H9 (cell line): ENCODE measurements at places on chromosomes 3 and 15. TPM values are rescaled to one million over a fixed set of nuclear protein-coding genes. Genes with fewer than 3 reads are reported as not detected.
A peak's percentile ranks its signal among the peaks of the same experiment; 100 is the strongest.

The ZPLD1 gene
- not detected in 2 replicates for total RNA-seq

DNA sequence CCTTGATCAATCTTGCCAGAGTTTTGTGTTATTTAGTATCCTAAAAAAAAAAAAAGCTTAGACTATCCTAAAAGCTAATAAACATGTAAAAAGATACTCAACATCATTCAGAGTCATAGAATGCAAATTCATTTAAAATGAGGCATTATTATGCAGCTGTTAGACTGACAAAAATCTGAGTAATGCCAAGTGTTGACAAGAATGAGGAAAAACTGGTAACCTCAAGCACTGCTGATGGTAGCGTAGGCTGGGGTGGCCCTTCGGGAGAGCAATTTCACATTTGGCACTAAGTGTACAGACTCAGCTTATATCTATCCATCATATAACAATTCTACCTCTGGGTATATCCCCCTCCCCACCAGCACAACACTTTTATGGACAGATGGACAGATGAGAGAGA is 280.4 kb downstream of the RAP2B start:
- H3K4me1 ChIP-seq: no peaks in the 10 kb centered on the region; the same call in 1 of the 2 replicates
- no peak overlapping the region for H3K4me3 ChIP-seq
- no peaks in the 10 kb centered on the region for H3K36me3 ChIP-seq
- H3K27me3 ChIP-seq: no peaks in the 10 kb centered on the region
- H3K27ac ChIP-seq: no peak overlapping the region

The ACOX2 gene
- 0.85 and 1.6 TPM in 2 replicates for total RNA-seq

- DNase-seq: no peak
- peaks cover 2% of the 10 kb centered on the region; the same call in 1 of the 2 replicates for H3K4me1 ChIP-seq
- no peak overlapping the region for H3K4me3 ChIP-seq
- H3K27ac ChIP-seq: no peak overlapping the region
- H3K27me3 ChIP-seq: no peaks in the 10 kb centered on the region
Observed at GRCh38 chr3:54756330-54756731, 171.5 kb downstream of the LRTM1 start.

GRCh38 chr3:1056744-1057143 is 36.1 kb upstream of the CNTN6 start:
- H3K36me3 ChIP-seq: no peaks in the 10 kb centered on the region
- DNase-seq: no peak
- H3K4me1 ChIP-seq: no peaks in the 10 kb centered on the region
- no peak overlapping the region for H3K27ac ChIP-seq
- H3K4me3 ChIP-seq: no peak overlapping the region

The ROPN1 gene
- not detected in 2 replicates for total RNA-seq

DNA sequence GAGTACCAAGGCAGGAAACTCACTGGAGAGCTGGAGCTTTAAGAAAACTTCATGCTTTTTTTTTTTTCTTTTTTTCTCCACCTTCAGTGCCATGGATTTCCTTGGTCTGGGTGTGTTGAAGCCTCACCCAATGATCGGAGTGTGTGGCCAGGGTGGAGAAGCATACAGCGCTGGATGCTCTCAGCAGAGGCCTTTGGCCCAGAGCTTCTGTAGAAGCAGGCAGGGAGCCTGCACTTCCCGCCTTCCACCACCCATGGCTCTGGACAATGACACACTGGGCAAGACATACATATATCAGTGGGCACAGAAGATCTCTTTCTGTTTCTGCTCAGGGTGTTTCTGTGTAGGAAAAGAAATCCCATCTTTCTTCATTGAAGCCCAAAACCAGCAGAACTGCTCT is 55.8 kb upstream of the ACAD9 start:
- H3K36me3 ChIP-seq: peaks cover 10% of the 10 kb centered on the region
- no peaks in the 10 kb centered on the region for H3K27me3 ChIP-seq
- no peaks in the 10 kb centered on the region for H3K4me1 ChIP-seq

The SNRPN gene
- 893 and 900 TPM in 2 replicates for total RNA-seq

GRCh38 chr15:80779658-80780415 is 667 bp downstream of the CEMIP start:
- H3K36me3 ChIP-seq: no peaks in the 10 kb centered on the region
- H3K4me1 ChIP-seq: no peaks in the 10 kb centered on the region
- peak; percentile 54 for DNase-seq
- peak overlapping the region; percentile 62 for H3K4me3 ChIP-seq
- H3K27ac ChIP-seq: no peak overlapping the region

The PLSCR2 gene
- total RNA-seq: not detected in 2 replicates

GRCh38 chr15:87702270-87702669 is 554.3 kb downstream of the NTRK3 start:
- H3K27ac ChIP-seq: no peak overlapping the region
- no peaks in the 10 kb centered on the region; the same call in 2 of the 3 replicates for H3K36me3 ChIP-seq
- H3K4me3 ChIP-seq: no peak overlapping the region
- no peak for DNase-seq
- no peaks in the 10 kb centered on the region; the same call in 1 of the 2 replicates for H3K4me1 ChIP-seq

GRCh38 chr15:41544650-41545015 is 576 bp upstream of the RPAP1 start:
- DNase-seq: no peak
- no peaks in the 10 kb centered on the region for H3K27me3 ChIP-seq
- H3K36me3 ChIP-seq: no peaks in the 10 kb centered on the region
- peak overlapping the region; percentile 98 for H3K4me3 ChIP-seq

GRCh38 chr3:18724456-18724855 is 299.3 kb upstream of the SATB1 start:
- no peaks in the 10 kb centered on the region for H3K36me3 ChIP-seq
- H3K27me3 ChIP-seq: no peaks in the 10 kb centered on the region
- no peak for DNase-seq
- no peaks in the 10 kb centered on the region for H3K4me1 ChIP-seq
- no peak overlapping the region for H3K4me3 ChIP-seq

The BSN gene
- 1.9 and 2.4 TPM in 2 replicates for total RNA-seq

DNA sequence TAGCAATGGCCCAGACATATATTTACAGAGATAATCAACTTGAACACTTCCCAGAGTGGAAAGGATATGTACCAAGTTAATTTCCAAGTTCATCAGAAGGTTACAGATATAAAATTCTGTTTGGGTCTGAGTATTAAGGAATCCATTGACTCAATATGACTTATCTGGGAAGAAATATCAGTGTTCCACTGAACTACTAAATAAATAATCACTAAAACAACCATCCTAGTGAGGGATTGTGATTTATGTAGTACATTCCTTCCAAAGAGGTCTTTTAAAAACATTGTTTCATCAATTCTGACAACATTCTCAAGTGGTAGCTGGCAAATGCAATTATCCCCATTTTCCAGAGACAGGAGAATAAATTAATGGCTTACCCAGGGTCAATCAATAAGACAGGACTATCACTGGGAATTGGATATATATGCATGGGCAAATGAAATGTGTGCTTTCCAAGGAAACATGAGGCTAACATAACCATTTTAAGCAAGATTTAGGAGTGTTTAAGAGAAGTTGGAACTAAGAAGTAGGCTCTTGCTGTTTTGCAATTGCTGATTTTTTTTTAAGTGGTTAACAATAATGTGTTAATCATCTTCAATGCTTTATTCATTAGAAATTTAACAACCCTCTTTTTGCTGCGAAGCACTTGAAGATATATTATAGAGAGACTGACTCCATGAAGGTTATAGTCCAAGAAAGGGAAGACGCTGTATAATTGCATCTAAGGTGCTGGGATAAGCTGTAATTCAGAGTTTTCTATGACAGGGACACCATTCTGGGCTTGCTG is 37.9 kb downstream of the SLC9A9 start:
- no peaks in the 10 kb centered on the region for H3K36me3 ChIP-seq
- H3K4me3 ChIP-seq: no peak overlapping the region
- H3K27ac ChIP-seq: no peak overlapping the region

The SCN11A gene
- 0.17 and 0.20 TPM in 2 replicates for total RNA-seq

DNA sequence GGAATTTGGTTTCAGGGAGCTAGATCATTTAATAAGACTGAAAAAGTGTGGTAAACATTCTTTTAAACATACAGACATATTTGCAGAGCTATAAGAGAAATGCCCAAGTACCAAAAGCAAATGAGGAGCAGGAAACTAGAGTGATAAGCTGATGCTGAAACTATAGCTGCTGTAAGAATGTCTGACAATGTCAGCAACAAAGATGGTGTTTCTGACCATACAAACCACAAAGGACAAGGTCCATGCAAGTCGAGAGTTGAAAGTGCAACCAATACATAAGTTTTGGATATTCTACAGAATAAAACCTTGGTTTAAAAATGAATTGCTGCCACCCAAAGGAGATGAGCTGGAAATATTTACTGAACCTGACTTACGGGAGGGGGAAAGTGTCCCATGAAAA is 610.2 kb downstream of the TBL1XR1 start:
- DNase-seq: no peak
- no peaks in the 10 kb centered on the region for H3K4me1 ChIP-seq
- no peaks in the 10 kb centered on the region for H3K27me3 ChIP-seq

DNA sequence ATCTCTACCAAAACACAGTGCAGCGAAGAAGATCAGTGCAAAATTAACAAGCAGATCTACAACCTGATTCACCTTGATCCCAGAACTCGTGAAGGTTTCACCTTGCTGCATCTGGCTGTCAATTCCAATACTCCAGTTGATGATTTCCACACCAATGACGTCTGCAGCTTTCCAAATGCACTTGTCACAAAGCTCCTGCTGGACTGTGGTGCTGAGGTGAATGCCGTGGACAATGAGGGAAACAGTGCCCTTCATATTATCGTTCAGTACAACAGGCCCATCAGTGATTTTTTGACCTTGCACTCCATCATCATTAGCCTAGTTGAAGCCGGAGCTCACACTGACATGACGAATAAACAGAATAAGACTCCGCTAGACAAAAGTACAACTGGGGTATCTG is 13.2 kb downstream of the FEM1B start:
- H3K27me3 ChIP-seq: no peaks in the 10 kb centered on the region
- H3K36me3 ChIP-seq: peaks cover 44% of the 10 kb centered on the region
- H3K4me3 ChIP-seq: no peak overlapping the region

- H3K4me1 ChIP-seq: no peaks in the 10 kb centered on the region
- H3K27ac ChIP-seq: no peak overlapping the region
- H3K36me3 ChIP-seq: no peaks in the 10 kb centered on the region
- H3K4me3 ChIP-seq: no peak overlapping the region
- H3K27me3 ChIP-seq: no peaks in the 10 kb centered on the region
Observed at GRCh38 chr3:124116906-124117305, 125.0 kb upstream of the ROPN1 start.

DNA sequence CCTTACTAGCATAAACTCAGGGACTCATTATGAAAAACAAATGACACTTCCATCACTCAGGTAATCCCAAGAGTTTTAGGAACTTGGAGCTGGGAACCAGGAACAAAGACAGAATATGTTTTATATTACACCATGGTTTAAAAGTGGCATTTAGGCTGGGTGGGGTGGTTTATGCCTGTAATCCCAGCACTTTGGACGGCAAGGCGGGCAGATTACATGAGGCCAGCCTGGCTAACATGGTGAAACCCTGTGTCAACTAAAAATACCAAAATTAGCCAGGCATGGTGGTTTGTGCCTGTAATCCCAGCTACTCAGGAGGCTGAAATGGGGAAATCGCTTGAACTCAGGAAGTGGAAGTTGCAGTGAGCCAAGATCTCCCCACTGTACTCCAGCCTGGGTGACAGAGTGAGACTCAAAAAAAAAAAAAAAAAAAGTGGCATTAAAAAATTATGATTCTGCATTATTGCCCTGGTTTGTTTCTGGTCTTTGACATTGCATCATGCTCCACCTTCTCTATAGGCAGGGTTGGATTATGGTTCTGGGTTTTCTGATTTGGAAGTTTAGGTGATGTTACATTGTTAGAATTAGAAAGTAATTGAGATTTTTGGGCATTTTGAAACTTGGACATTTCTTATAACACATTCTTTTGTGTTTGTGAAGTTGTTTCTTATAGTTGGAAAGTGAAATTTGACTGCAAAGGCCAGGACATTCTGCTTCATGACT is 19.0 kb downstream of the SQOR start:
- H3K36me3 ChIP-seq: no peaks in the 10 kb centered on the region
- H3K27ac ChIP-seq: no peak overlapping the region
- no peak overlapping the region for H3K4me3 ChIP-seq

DNA sequence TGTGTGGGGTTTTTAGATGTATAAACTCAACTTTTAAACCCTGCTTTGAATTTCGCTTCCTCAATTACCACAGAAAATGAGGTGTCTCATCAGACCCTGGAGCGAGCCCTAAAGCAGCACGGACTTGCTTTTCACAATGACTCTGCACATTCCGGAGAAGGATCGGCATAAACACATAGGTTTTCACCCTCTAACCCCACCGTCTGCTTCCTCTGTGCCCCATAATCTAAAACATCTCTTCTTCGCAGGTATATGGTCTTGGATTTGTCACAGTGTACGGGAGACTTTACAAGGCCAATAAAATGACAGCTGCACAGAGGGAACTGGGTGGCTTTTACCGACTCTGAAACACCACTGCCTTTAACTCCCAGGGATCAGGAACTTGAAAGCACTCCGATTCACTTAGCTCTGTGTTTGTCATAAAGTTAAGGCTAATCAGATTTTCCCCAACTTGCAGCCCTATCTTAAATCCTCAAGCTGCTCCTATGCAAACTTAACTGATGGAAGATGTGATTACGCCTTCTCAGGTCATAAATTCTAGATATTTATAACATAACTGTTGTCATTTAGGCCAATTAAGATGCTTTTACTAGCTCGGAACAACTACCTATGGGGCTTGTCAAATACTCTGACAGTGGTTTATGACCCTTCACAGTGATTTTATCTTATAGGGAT is 133.4 kb upstream of the WNT5A start:
- peak; percentile 42 for DNase-seq
- H3K27me3 ChIP-seq: no peaks in the 10 kb centered on the region
- H3K27ac ChIP-seq: no peak overlapping the region

The SCG3 gene
- 22.7 and 24.0 TPM in 2 replicates for total RNA-seq

GRCh38 chr3:178562143-178562946 is 26.1 kb downstream of the KCNMB2 start:
- no peaks in the 10 kb centered on the region for H3K36me3 ChIP-seq
- H3K4me3 ChIP-seq: no peak overlapping the region
- no peak overlapping the region for H3K27ac ChIP-seq
- DNase-seq: no peak
- no peaks in the 10 kb centered on the region for H3K27me3 ChIP-seq
- H3K4me1 ChIP-seq: no peaks in the 10 kb centered on the region

DNA sequence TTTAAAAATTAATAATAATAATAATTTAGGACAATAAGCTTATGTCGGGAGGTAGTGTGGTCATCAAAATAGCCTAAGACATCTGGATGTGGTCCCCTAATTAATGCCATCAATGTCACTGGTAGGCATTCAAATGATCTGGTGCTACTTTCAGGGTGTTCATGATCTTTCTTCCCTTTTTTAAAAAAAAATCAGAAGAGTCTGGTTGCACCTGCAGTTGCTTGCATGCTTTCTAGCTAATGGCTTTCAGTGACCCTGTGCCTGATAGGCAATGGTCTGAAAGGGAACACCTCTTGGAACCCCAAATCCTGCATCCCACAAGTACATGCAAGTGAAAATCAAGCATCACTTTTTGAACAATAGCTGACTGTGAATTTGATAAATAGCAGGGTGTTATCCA is 64.1 kb upstream of the KBTBD8 start:
- H3K27ac ChIP-seq: no peak overlapping the region
- no peaks in the 10 kb centered on the region for H3K27me3 ChIP-seq
- DNase-seq: no peak
- no peak overlapping the region for H3K4me3 ChIP-seq
- H3K36me3 ChIP-seq: no peaks in the 10 kb centered on the region

The PLA1A gene
- total RNA-seq: not detected in 2 replicates

- no peaks in the 10 kb centered on the region for H3K27me3 ChIP-seq
- peaks cover 2% of the 10 kb centered on the region; the same call in 2 of the 3 replicates for H3K36me3 ChIP-seq
- H3K4me3 ChIP-seq: no peak overlapping the region
- no peaks in the 10 kb centered on the region for H3K4me1 ChIP-seq
- no peak overlapping the region for H3K27ac ChIP-seq
Observed at GRCh38 chr3:121963608-121964007, 58.4 kb downstream of the ILDR1 start.
